ENCODE measurements at places on chromosomes 2 and 18.

DNA sequence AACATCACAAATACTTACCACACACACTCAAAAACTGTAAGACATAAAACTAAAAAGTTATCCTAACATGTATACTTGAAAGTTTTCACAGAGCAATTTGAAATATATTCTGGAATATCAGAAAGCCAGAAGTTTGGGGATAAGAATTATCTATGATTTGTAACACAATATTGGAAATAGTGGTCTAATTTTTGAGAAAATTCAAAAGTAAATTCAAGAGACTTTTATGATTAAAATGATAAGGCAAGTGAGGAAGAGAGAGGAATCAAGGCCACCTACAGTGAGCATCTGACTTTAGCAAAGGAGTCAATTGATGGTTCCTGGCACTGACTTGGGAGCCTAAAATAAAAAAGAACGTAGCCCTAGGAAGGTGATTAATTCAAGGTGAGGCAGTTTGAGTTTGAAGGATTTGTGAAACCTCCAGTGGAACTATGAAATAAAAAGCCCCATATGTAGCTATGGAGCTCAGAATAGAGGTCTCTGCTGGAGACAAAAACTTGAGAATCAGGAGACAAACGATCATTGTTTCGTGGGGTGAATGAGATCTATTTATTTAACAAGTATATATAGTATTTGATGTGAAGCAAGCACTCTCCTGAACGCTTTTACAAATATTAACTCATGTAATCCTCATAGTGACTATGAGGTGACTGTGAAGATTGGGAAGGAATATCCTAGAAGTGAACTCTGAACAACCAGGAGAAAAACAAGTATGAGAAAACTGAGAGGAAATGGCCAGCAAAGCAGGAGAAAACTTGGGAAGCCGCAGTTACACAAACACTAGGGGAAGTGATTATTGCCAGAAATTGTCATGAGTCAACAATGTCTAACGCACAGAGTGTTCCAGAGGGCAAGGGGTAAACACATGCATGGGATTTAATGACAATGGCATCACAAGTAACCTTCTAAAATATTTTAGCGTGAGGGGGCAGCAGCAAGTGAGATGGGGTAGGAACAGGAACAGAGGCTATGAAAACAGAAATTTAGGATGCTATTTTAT, 12.8 kb downstream of the TFPI start:
- DNase-seq, result no peak

DNA sequence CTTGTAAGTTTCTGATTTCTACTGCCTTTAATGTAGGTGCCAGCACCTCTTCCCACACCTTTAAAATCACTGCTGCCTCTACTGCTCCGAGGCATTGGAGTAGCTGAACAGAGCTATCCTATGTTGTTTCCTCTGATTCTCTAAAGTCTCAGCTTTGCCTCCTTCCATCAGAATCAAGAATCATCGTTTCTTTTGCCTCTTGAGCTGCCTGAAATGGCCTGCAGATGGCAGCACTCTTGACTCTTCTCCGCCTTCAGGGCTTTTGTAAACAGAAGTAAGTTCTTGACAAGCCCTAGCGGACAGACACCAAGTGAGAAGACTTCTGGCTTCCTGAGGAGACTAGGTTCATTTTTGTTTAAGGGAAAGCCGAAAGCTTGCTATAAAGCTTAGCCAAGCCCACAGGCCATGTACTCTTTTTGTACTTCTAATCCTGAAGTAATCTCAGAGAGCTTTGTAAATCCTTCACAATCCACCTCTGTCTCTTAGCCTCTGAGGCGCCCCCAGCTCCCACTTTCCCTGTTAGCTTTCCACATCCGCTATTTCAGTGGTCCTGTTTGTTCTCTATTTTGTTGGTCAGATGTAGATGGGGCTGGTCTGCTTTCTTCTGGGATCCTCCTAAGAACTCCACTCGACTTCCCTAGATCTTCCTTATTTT, 48.4 kb downstream of the GTF3C3 start:
- peak; percentile 65 for DNase-seq

- DNase-seq, result no peak
Measured at GRCh38 chr2:38960609-38961320, 71.1 kb downstream of the ARHGEF33 start.

- no peak for DNase-seq
Measured at GRCh38 chr2:213157242-213157641, 5.8 kb upstream of the IKZF2 start.

GRCh38 chr2:158319269-158319668, 137.3 kb downstream of the CCDC148 start:
- no peak for DNase-seq

- DNase-seq, result peak; percentile 15
Measured at GRCh38 chr2:158967114-158967730, 1.2 kb upstream of the TANC1 start.

DNA sequence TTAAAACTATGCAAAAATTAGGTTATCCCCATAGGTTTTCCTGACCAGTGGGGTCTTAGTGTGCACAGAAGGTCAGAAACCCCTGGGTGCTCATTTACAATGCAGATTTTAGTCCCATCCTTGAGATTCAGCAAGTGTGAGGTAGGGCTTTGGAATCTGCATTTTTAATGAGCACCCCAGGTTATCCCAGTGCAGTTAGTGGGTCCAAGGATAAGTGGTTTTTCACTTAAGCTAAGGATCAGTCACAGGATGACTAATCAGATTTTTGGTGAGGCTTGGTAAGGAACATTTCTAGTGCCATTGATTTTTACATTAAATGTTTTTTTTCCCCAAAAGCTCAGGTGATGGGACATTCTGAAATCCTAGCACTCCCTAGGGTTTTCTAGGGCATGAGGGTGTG, 50.7 kb upstream of the MGAT5 start:
- DNase-seq, result no peak

DNA sequence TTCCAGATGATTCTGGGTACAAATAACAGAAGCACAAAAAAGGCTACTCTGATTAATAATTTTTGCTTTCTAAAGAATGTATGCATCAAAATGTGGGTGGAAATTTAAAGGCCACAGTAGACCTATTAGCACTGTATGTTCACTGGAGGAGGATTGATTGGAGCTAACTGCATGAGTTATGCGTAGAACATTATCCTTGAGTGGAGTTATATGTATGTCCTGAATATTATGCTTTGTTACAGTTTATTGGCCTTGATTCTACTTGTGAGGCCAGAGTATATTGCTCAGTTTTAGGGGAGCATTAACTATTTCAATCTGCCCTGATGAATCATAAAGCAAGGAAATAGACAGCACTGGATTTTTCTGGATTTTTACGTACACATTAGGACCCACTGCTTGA, 87.9 kb downstream of the CDCA7 start:
- DNase-seq, result no peak

DNA sequence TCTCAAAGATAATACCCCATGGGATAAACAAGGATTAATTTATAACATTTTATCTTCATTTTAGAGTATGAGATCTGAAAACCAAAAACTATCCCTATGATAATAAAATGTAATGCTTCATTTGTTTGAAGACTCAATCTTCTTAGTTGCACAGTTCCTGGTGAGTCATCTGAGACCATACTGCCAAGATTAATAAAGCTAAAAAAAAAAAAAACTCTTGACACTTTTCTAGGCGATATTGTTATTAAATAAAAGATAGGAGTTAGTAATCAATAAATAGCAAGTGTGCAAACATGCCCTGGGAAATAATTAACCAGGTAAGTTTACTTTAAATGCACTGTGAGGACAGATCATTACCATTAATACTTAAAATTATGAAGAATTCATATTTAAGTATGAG, 83.9 kb downstream of the RPE start:
- DNase-seq, result no peak

DNA sequence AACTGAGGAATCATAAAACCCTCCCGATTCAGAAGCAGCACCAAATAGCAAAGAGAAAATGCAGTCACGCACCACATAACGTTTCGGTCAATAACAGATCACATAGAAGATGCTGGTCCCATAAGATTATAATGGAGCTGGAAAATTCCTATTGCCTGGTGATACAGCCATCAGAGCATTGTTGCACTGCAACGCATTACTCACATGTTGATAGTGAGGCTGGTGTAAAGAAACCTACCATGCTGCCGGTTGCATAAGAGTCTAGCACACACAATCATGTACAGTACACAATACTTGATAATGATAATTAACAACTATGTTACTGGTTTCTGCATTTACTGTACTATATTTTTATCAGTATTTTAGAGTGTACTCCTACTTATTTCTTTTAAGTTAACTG, 32.5 kb downstream of the RNF152 start:
- no peak for DNase-seq

- no peak for DNase-seq
Measured at GRCh38 chr18:9710037-9710436, 1.9 kb downstream of the RAB31 start.

DNA sequence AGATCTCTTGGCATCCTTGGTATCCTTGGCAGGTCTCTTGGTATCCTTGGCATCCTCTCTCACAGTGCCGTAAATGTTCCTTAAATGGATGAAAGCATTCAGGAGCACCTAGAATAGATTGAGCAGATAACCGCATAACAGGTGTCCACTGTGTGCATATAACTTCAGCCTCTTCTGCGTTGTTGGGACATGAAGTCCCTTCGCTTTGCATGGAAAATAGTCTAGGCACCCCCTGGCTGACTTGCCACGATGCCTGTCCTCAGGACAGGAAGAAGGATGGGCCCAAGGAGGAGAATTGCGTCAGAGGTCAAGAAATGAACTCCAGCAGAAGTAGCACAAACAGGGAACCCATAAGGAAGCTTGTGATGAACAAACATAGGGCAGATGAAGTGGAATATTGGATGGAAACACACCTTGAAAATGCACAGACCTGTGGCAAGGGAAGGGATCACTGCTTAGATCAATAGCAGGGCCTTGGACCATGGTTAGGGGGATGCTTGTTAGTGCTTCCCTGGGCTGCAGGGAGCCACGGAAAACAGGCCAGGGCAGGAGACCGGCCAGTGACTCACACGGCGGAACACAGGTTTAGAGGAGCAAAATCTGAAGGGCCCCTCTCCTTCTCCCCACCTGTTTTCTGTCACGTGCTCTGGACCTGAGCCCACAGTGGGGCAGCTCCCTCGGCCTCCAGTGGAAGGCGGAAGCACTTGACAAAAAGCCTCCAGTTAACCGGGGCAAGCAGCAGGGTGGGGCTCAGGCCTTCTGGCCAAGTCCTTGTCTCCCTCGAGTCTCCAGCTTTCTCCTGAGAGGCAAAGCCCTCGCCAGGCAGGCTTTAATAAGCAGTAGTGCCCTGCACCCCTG, 99.2 kb upstream of the ASAP2 start:
- DNase-seq, result no peak

- no peak for DNase-seq
Measured at GRCh38 chr2:31372097-31372496, 42.4 kb downstream of the XDH start.

GRCh38 chr2:230602562-230603230, 109.9 kb upstream of the CAB39 start:
- DNase-seq, result no peak

- no peak for DNase-seq
Measured at GRCh38 chr2:14601156-14601770, 31.3 kb upstream of the LRATD1 start.

GRCh38 chr2:75067506-75067905, 109.1 kb downstream of the POLE4 start:
- no peak for DNase-seq

DNA sequence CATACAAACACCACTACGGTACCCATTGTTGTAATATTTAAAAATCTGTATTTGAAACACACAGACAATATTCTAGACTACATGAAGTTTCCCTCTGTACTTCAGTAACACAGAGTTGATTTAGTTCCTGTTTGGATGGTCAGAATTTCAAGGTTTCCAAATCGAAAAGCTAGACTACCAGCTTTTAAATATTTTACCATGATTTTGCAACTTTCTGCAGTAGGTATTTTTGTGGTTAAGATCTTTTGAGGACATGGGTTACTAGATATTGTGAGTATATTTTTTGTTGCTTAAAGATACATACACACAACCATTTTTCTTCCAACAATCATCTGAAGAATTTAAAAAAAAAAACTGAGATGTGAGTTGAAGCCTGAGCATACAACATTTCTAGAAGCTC, 10.9 kb downstream of the SERPINB5 start:
- DNase-seq, result no peak
